ENCODE measurements at places on chromosomes 2 and 18.

DNA sequence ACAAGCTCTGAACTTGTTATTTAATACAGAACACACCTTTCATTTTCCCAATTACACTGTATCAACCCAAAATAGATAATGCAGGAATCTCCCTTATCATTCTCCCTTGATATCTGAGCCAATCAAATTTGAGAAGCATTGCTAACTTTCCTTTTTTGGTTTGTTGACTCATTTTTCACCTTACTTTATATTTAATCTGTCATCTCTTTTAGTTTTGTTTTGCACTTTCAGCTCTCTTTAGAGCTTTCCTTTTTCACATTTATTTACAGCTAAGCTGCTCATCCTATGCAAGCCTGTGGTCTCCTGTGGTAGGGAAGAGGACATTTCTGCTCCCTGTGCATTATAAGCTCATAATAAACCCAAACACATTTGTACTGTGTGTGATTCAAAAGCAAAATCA, 50.1 kb downstream of the ITGAV start:
- no peak for DNase-seq

- no peak for DNase-seq
Observed at GRCh38 chr2:38315707-38316333, 61.3 kb downstream of the ATL2 start.

DNA sequence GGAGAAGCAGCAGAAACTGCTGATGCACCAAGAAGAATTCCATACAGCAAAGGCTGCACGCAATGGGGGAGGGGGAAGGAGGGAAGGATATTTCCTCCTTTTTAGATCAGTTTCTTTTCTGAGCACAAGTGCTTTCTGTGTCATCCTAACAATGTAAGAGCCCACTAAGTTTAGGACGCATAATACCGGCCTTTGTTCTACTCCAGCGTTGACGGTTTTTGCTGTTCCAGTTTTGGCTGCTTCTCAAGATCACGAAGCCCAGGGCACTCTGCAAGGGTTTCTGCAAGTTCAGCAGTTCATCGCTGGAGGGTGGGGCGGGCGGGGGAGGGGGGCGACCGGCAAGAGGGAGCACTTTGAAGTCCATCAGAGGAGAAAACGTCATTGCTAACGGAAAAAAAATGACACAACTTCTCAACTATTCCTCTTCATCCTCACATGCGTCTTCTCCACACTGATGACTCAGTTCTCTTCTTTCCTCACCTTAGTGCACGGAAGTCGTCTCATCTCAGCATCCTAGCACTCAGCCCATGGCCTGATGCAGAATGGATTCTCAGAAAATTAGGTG, 8.7 kb downstream of the FAM178B start:
- DNase-seq: no peak

- DNase-seq: no peak
Observed at GRCh38 chr2:492178-492577, 185.0 kb downstream of the TMEM18 start.

DNA sequence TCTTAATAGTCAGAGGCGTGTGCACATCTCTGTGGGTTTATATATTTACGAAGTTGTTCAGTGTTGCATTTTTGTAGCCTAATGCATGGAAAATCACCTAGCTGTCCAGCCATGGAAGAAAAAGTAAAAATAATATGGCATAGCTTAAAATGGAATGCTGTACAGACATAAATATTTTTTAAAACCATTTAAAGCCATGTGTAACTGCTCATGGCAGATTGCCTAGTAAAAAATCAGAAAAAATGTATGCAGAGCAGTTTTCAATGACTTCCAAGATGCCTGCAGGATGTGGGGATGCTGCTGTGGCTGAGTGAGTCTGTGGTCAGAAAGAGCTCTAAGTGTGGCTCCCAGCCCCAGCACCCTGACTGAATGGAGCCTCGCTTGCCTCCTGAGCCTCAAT, 64.8 kb upstream of the ALKAL2 start:
- DNase-seq: no peak

GRCh38 chr2:70673041-70673647, 94.9 kb downstream of the ADD2 start:
- DNase-seq: no peak

GRCh38 chr2:158464426-158465281, 7.9 kb downstream of the PKP4 start:
- DNase-seq: no peak

DNA sequence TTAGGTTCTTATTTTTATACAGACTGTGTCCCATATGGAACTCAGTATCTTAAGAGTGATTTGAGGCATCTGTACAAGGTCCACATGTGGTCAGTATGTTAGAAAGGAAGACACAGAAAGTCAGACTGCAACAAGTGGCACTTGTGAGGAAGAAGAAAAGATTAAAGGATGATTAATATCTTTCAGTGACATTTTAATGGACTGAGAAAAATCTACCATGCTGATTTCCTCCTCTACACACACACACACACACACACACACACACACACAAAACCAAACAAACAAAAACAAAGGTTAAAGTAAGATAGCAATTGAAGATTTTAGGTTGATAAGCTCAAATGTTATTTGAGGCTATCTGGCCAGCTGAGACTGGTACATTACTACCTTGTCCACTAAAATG, 94.5 kb upstream of the CHRNA1 start:
- DNase-seq: no peak

- DNase-seq: no peak
Observed at GRCh38 chr2:42086500-42086953, 38.7 kb downstream of the PKDCC start.

- no peak for DNase-seq
Observed at GRCh38 chr18:46565256-46565655, 91.8 kb downstream of the LOXHD1 start.

GRCh38 chr2:112835536-112836162, 930 bp downstream of the IL1B start:
- DNase-seq: no peak

GRCh38 chr2:27123302-27124150, at the start of gene ABHD1:
Gene ABHD1, plus strand, starts transcription at chr2:27123815. Its CDS starts 134 bp downstream, at chr2:27123949.
- no peak for DNase-seq

- no peak for DNase-seq
Observed at GRCh38 chr2:140392824-140393223, 1612.6 kb upstream of the NXPH2 start.

GRCh38 chr2:65264821-65265670, 37.4 kb downstream of the ACTR2 start:
- no peak for DNase-seq

DNA sequence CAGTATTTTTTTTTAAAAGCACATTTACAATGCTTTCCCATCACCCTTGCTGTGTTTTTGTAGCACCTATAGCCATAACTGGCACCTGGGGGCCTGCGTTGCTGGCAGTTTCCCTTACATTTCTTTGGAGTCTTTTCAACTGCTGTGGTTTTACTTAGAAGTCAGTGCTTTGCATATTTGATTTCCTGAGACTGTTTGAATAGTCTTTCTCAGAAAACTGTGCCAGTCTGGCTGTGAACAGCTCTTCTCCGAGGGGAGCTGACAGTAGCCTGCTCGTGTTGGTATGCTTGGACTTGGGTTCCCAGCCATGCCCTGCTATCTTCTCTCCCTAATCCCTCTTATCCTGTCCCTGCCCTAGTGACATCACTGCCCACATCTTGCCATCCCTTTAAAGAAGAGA, 81.5 kb downstream of the DPP4 start:
- no peak for DNase-seq

GRCh38 chr2:133654949-133655348, 86.7 kb upstream of the NCKAP5 start:
- DNase-seq: no peak

DNA sequence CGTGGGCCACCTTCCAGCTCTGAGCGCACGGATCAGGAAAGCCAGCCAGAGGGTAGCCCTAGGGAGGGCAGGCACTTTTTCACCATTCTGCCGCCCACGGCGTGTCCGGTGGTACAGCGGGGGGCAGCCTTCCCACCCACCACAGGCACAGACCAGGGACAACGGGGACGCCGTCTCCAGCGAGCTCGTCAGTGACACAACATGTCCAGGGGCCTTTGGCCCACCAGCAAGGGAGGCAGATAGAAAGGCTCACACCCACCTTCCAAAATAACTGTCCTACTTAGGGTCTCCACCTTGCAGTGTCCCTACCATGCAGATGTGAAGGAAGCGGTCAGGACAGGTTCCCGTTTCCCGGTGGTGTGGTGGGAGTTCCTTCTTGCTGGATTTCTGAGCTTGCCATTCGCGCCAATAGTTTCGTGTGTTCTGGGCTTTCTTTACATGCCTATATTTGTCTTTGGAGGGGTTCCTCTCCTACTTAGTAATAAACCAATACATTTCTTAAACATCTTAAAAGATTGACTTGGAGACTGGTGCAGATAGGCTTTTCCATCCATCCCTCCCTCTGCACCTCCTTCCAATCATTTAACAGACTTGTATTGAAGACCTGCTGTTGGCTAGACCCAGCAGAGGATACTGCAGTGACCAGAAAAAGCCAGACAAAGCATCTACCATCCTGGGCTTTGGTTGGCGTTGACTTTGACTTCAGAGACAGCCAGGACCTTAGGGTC, 872 bp downstream of the ASB1 start:
- DNase-seq: no peak

- DNase-seq: no peak
Observed at GRCh38 chr2:171669121-171669520, 18.1 kb upstream of the DYNC1I2 start.

DNA sequence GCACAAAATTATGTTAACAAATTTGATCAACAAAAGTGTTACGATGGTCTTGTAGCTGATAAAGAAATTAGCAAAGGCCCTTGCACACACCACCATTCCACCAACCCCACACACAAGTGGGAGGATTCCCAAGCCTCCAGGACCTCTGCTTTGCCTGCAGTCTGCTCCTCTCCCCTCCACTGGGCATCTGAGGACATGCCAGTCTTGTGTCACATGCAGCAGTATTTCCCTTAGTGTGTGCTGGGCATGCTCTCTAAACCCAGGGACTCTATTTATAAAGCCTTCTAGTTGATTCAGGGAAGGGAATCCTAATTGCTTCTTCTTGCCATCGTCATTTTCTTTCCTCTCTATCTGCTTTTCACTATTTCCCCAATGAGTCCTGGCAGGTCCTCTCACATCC, 53.3 kb downstream of the KCTD18 start:
- no peak for DNase-seq

DNA sequence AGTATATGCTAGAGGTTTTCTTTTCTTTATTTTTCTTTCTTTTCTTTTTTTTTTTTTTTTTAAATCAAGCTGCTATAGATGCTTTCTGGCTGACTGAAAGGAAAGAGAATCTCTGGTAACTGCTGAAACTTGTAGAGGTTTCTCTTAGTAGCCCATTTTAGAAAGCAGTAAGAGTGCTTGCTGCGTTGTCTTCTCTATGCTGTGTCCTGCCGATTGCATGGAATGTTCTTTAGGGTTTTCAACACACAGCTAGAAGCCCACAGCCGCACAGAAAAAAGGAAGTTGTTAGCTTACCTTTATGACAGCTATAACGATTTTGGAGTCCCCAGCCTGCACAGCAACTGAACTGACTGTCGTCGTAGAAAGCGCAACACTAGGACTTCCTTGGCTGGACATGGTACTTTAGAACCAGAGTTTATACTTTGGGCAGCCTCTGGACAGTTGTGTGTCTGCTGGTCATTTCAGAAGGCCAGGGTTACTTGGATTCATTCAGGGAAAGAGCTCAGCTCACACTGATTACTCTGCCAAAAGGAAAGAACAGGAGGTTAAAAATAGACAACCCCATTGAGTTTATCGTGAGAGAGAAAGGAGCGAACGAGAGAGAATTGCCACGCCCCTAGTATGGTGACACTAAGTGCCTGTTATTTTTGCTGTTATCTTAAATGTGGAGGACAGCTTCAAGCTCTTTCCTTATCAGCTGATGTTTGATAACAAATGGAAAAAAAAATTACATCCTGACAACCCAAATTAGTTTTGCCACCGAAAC, at the start of gene CCDC141:
Gene CCDC141, minus strand, starts transcription at position 592 of the 766 bp plus-strand sequence. Its CDS starts 196 bp downstream, at position 396.
- no peak for DNase-seq

DNA sequence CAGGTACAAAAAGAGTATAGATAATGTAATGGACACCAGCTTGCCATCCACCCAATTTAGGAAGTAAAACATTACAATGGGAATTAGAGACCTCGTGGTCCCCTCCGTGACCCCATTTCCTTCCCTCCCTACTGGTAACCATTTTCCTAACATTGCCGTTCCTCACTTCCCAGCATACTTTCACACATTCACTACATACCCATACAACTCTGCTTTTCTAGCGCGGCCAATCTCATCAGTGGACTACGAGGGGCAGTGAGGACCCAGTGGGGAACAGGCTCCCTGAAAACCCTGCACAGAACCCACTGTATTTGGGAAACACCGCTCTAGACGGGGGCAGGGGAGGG, 1.1 kb downstream of the ENOSF1 start:
- DNase-seq: no peak

DNA sequence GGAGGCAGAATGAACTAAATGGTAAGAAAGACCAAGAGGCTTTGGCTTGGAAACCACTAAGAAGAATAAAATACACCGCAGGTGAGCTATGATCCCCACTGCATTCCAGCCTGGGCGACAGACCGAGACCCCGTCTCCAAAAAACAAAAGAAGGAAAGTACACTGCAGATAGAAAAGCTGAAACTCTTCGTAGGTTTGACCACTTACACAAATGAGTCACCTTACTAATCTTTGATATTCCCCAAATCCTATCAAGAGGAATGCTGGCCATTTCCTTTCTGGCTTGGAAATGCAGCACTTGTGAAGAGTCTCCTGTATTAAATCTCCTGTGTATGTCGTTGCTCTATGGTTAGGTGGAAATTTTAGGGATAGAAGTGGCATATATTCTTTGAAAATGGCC, 108.8 kb downstream of the MTCL1 start:
- DNase-seq: no peak

- DNase-seq: peak; percentile 82
Observed at GRCh38 chr2:62423883-62424458, 82.0 kb downstream of the TMEM17 start.

GRCh38 chr2:171963198-171963597, 36.6 kb upstream of the METAP1D start:
- DNase-seq: no peak

- DNase-seq: no peak
Observed at GRCh38 chr2:10916953-10917352, 5.2 kb downstream of the KCNF1 start.

GRCh38 chr2:38898256-38898655, 8.6 kb downstream of the ARHGEF33 start:
- DNase-seq: no peak

All from vagina (tissue), 2 donors.